ENCODE measurements at places on chromosomes 6 and 20.
A peak's percentile ranks its signal among the peaks of the same experiment; 100 is the strongest.

GRCh38 chr20:18742841-18743240 is 70.7 kb upstream of the SCP2D1 start:
- no peak for DNase-seq

DNA sequence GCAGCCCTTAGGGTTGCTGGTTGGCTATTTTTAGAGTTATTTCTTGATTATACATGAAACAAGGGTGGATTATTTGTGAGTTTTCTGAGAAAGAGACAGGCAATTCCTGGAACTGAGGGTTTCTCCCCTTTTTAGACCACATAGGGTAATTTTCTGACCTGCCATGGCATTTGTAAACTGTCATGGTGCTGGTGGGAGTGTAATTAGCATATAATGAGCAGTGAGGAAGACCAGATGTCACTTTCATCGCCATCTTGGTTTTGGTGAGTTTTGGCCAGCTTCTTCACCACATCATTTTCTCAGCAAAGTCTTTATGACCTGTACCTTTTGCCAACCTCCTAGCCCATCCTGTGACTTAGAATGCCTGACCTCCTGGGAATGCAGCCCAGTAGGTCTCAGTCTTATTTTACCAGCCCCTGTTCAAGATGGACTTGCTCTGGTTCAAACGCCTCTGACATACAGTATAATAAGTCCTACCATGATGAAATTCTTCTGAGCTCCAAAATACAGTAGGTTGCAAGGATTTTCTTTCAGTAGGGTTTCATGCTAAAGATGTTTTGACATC is 117.1 kb downstream of the ISM1 start:
- DNase-seq = no peak

GRCh38 chr20:1802385-1803060 is 92.7 kb upstream of the SIRPA start:
- peak; percentile 55 for DNase-seq

- DNase-seq = peak; percentile 51
Observed at GRCh38 chr6:144434308-144434990, 149.3 kb downstream of the UTRN start.

GRCh38 chr6:12383448-12383847 is 93.3 kb downstream of the EDN1 start:
- DNase-seq = no peak

DNA sequence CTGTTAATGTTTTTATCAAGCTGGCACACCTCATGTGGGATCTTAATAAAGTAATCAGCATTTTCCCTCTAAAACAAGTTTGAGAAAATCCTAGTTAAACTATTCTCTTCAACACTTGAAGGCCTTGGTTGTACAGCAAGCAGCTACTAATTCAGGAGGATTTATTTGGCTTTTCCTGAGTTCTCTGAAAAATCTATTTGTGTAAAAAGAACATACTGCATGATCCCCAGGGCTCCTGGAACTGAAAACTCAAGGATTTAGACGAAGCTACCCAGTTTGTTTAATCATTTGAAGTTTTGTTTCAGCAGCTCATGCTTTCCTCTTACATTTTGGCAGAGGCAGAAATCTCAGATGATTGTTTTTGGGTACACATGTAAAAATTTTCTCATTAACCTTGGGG is 309.6 kb upstream of the FLRT3 start:
- no peak for DNase-seq

GRCh38 chr6:71347119-71347518 is 58.5 kb downstream of the OGFRL1 start:
- no peak for DNase-seq

Measured in HTR-8/SVneo (cell line).